ENCODE measurements at places on chromosomes 5 and 9. TPM values are rescaled to one million over a fixed set of nuclear protein-coding genes. Genes with fewer than 3 reads are reported as not detected.
A peak's percentile ranks its signal among the peaks of the same experiment; 100 is the strongest.

GPR21 gene
- 0.66 TPM for total RNA-seq

LARP1 gene
- total RNA-seq = 51.0 TPM

BTNL9 gene
- total RNA-seq = not detected

INSL4 gene
- total RNA-seq = not detected

SHOC1 gene
- total RNA-seq = under 0.01 TPM

SLC35D2 gene
- total RNA-seq = 34.7 TPM

TXNDC8 gene
- total RNA-seq = not detected

PDLIM4 gene
- 67.2 TPM for total RNA-seq

ZBED3 gene
- total RNA-seq = 1.0 TPM

NUTM2G gene
- not detected for total RNA-seq

F12 gene
- under 0.01 TPM for total RNA-seq

- DNase-seq = no peak
Observed at GRCh38 chr9:35932735-35933134, 23.4 kb downstream of the SPAAR start.

- DNase-seq = peak; percentile 56
Observed at GRCh38 chr5:44774279-44774880, 34.4 kb upstream of the MRPS30 start.

DNA sequence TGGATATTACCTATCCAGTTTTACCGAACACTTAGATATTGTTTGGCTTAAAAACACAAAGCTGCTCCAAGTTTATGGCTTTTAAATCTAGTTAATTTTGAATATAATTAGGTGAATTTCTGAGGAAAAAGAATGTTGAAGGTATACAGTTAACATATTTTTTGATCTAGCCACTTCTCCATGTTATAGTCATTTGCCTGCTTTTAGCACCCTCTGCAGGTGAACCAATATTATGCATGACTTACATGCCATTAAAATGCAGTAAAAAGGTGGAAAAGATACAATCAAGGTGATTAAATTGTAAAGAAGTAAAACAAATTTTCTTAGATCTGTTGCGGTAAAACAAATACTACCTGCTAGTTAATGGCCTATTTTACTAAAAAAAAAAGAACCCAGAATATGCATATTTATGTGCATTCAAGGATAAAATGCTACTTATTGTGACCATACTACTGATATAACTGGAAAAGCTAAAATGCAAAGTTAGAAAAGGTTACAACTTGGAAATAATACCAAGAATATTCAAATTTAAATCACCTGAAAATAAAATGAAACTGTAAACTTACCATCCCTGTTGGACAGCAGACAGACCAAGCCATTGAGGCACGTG lies 132.1 kb downstream of the AP3B1 start:
- DNase-seq = peak; percentile 18

- no peak for DNase-seq
Observed at GRCh38 chr9:394347-395052, 179.8 kb downstream of the DOCK8 start.

- no peak for DNase-seq
Observed at GRCh38 chr5:138233280-138233679, 20.2 kb upstream of the CDC23 start.

GRCh38 chr5:93371893-93372292 lies 209.1 kb downstream of the NR2F1-AS1 start:
- DNase-seq = no peak

GRCh38 chr5:113489299-113489698 lies 1.0 kb upstream of the MCC start:
- peak; percentile 98 for DNase-seq

DNA sequence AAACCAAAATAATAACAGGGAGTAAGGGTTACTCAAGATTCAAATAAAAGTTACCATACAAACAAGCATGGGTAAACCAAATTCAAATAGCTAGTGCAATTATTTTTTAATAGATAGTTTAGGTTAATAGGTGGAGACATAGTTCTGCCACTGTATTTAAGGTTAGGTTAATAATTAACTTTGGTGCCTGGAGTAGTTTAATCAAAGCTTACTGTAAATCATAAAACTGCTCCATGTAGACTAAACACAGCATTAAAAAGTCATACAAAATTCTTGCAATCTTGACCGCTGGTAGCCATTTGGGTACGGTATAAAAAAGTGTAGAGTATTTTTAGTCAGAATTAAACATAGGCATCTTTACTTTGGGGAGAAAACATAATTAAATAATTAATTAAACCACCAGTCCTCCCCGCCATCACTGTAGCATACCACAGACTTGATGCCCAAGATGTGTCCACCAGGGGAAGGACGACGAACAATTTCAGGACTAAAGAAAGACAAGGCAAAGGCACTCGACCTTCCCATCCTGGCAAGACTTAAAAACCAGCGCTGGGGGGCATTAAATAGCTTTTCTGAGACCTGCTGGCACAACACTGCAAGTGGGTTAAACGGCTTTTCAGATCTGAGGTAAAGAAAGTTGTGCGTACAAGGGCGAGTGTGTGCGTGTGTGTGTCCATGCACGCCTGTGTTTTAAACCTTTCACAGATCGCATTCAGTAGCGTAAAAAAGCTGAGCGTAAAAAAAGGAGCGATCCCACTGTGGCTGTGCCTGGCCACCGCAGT lies 2.9 kb downstream of the SEMA6A start:
- no peak for DNase-seq

GRCh38 chr9:37944671-37945481 lies 40.9 kb upstream of the SLC25A51 start:
- DNase-seq = no peak

GRCh38 chr5:136655468-136655867 lies 290.1 kb upstream of the TRPC7 start:
- DNase-seq = no peak

DNA sequence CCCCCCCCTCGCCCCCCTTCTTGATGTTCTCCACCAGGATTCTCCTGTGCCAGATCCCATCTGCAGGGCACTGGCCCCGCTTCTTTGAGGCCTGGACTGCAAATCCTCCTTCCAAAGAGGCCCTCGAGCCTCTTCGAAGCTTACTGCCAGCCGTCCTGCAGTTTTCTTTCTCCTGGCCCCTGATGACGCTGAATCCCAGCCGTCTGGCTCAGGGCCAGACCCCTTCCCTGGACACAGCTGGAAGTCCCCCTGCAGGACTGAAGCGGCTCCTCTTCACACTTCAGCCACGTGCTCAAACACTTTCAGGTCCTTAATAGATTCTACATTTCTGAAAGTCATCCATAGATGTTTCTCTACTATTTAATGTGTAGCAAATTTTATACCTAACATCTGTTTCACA lies 121.5 kb downstream of the EHMT1 start:
- DNase-seq = peak; percentile 76

DNA sequence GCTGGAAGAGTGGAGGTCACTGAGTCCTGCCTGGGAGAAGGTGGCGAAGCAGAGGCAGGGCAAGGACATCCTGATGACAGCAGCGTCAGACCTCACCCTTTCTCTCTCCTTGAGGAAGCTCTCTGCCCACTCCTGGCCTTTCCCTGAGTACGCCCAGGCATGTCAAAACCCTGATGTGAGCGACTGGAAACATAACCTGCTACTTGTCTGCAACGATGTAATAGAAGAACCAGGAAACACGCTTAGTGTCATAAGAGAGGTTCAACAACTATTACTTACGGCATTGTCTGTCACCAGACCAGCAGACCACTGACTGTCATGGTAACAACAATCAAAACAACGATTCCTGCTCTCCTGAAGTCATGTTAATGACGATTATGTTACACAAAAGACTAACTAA lies 152.4 kb downstream of the ACTL7B start:
- no peak for DNase-seq

GRCh38 chr5:59648949-59649921 lies 244.3 kb downstream of the PDE4D start:
- DNase-seq = peak; percentile 89

GRCh38 chr5:56269216-56269927 lies 36.2 kb upstream of the ANKRD55 start:
- DNase-seq = peak; percentile 81

DNA sequence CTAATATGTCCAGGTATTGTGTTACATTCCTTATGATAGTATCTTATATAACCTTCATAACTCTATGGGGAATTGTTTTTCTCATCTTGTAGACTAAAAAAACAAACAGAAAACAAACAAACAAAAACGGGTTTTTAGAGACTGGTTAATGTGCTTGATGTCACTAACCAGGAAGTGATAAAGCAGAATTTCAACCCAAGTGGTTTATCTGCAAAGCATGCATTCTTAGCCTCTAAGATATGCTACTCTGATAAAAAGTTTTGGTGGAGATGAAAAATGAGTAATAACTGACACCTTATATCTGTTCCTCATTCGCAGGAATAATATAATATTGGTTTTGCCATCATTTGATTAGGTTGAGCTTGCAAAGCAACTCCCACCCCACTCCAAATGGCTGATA lies 53.4 kb downstream of the PUM3 start:
- DNase-seq = no peak

DNA sequence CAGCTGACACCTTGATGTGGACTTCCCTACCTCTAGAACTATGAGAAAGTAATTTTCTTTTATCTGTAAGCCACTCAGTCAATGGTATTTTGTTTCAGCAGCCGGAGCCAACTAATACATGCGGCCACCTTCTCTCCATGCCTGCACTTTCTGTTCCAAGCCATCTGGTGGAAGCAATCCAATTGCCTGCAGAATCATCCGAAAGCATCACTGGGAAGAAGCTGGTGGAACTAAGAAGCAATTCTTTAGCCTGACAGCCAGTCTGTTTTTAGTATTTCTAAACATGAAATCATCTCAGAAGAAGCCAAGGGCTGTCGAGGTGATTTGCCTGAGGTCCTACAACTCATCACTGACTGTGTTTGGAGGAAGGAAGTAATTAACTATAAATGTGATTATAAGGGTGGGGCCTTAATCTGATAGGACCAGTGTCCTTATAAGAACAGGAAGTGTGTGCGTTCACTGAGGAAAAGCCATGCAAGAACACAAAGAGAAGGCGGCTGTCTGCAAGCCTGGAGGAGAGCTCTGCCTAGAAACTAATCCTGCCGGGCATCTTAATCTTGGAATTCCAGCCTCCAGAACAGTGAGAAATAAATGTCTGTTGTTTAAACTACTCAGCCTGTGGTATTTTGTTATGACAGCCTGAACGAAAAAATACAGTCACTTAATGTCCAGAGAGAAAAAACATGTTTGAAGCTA lies 49.1 kb downstream of the NXNL2 start:
- DNase-seq = peak; percentile 91

DNA sequence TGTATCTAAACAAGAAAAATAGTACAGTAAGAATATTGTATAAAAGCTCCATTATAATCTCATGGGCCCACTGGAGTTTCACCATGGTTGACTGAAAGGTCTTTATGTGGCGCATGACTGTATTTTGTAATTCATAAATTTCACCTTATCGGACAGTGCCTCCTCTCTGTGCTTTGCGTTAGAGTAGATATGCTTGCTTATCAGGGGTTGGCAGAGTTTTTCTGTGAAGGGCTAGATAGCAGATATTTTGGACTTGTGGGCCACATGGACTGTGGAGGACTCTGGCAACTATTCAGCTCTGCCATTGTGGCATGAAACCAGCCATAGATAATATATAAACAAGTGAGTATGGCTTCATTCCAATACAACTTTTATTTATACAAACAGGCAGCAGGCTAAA lies 23.2 kb downstream of the GAPVD1 start:
- no peak for DNase-seq

All from fibroblast of lung (primary cell).